Stimulated activated CD4-positive, alpha-beta T cell treated with anti-CD3 and anti-CD28 coated beads, Interleukin-4, amount 100 ng/mL, for 1 hour (primary cell): ENCODE measurements at places on chromosomes 4 and X.

- no peak for DNase-seq
These were observed 61.9 kb downstream of the ARHGAP10 start for GRCh38 chr4:147793569-147794313.

DNA sequence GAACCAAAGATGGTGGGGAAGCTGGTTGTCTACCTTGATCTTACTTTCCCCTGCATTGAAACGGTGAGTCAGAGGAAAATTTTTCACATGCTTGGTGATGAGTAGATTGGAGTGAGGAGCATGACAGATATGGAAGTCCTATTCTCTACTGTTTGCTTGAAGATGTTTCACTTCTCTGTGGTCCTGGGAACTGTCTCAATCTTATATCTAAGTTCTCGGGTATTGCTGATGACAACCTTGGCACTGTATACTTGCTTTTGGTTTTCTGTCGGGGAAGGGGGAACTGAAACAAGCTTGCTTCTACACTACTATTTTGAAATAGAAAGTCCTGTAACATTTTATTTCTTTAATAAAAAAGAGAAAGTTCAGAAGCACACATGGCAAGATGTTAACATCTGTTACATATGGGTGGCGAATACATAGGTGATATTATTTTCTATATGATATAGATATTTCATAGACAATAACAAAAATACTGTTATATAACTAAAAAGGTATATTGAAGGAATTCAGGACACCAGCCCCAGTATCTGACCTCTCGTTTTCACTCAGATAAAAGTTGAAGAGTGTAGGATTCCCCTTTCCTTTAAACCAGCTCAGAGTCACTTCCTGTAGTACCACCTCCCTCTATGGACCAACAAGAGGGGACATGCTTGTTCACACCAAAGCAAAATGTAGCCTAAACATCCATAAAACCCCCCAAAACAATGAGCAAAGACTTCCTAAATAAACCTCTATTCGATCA lies 88.8 kb downstream of the FMR1NB start:
- no peak for DNase-seq

GRCh38 chrX:97431281-97431680 lies 547.6 kb downstream of the RPA4 start:
- DNase-seq, result no peak

- no peak for DNase-seq
These were observed 41.2 kb downstream of the ANXA5 start for GRCh38 chr4:121655320-121656268.

- DNase-seq, result no peak
These were observed 94.7 kb upstream of the NAP1L5 start for GRCh38 chr4:88792268-88792781.
